H9 (cell line): ENCODE measurements at places on chromosomes 2 and 18. TPM values are rescaled to one million over a fixed set of nuclear protein-coding genes. Genes with fewer than 3 reads are reported as not detected.

GRCh38 chr2:47935071-47935470 lies 28.8 kb upstream of the FBXO11 start:
- no peak for DNase-seq

DNA sequence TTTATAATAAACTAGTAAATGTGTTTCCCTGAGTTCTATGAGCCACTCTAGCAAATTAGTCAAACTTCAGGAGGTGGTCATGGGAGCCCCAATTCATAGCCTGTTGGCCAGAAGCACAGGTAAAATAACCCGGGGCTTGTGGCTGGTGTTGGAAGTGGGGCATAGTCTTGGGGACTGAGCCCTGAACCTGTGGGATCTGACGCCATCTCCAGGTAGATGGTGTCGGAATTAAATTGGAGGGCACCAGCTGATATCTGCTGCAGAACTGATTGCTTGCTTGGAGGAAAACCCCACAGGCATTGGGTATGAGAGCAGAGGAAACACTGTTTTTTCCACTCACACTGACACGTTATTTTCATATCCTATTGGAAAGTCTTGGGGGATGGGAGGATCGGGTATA lies 14.1 kb downstream of the NMS start:
- DNase-seq = no peak

DNA sequence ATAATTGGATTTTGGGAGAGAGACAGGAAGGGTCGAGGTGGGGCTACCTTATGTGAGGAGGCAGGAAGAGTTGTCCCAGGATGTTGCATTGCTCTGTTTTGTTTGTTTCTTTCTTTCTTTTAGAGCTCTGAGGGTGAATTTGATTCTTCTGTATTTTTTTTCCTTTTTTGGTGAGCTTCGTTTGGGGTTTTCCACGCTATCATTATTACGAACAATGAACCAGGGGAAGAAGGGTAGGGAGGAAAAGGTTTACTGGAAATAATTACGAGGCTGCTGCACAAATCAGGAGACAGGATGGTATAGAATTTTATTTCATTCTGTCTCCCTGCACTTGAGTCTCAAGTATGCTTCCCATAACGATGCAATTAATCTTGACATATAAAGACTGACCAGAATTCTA lies 51.4 kb upstream of the ZNF516 start:
- no peak for DNase-seq

- no peak for DNase-seq
Measured at GRCh38 chr2:152363936-152364335, 29.0 kb downstream of the FMNL2 start.

- no peak for DNase-seq
Measured at GRCh38 chr2:226818930-226819329, 16.9 kb upstream of the RHBDD1 start.

DNA sequence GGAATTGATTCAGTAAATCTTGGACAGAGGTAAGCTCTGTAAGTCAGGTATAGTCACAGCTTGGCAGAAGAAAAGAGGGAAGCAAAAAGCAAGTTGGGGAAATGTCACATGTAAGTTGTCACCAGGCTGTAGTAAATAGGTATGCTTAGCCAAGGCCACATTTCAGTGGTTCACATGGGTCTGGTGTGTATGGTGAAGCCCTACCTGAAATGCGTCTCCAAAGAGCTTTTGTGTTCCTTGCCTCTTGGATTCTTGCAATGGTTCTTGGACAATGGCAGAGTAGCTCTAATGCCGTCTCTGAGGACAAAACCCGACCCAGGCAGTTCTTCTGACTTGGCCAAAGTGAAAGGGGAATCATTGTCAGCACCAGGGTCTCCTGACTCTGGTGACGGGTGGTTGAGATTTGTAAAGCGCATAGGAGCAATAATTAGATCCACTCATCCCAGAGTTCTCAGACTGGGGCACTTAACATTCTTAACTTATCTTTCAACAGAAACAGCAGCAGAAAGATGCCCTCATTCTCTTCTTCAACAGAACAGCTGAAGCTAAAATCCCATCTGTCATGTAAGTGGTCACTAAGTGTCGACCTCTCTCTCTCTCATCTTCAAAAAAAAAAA lies 34.4 kb upstream of the RPL37A start:
- DNase-seq = no peak

DNA sequence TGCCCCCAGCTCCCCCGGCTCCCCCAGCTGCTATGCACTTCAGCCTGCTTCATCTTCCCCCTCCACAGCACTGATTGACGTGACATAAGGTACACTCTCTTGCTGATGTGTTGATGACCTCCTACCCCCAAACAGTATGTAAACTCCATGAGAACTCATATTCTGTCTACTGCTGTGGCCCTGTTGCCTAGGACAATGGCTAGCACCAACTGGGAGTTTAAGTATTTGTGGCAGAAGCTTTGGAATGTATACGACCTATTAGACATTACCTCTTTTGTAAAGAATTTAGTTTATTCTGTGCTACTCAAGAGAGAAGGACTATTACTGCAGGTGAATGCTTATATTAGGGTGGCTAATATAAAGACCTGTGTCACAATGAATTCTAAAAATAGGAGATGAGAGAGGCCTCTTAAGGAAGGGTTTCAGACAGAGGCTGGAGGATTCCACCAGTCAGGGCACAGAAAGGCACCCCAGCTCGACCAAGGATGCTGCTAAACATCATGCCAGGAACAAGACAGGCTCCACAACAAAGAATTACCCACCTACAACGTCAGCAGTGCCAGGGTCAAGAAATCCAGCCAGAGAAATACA lies 60.6 kb downstream of the CABYR start:
- DNase-seq = no peak

- peak; percentile 24 for DNase-seq
Measured at GRCh38 chr18:79927607-79928562, 23.6 kb downstream of the SLC66A2 start.

DNA sequence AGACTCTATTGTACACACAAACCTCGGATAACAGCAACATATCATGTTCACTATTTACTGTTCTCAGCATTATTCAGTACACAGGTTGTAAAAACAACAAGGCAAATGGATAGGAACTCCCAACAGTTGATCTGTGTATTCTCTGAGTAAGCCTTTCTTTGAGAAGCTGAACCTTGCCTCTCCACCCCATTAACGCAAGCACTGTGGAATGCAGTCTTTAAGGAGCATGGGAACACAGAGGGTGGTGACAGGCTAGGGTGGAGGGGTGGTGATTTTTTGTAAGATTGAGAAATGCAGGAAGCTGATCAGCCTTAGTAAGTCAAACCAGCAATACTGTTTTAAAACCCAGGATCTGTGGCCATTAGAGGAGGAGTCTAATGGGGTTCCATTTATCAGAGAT lies 19.6 kb upstream of the SERPINB11 start:
- peak; percentile 39 for DNase-seq

GRCh38 chr2:179882851-179883806 lies 21.7 kb upstream of the ZNF385B start:
- DNase-seq = no peak

DNA sequence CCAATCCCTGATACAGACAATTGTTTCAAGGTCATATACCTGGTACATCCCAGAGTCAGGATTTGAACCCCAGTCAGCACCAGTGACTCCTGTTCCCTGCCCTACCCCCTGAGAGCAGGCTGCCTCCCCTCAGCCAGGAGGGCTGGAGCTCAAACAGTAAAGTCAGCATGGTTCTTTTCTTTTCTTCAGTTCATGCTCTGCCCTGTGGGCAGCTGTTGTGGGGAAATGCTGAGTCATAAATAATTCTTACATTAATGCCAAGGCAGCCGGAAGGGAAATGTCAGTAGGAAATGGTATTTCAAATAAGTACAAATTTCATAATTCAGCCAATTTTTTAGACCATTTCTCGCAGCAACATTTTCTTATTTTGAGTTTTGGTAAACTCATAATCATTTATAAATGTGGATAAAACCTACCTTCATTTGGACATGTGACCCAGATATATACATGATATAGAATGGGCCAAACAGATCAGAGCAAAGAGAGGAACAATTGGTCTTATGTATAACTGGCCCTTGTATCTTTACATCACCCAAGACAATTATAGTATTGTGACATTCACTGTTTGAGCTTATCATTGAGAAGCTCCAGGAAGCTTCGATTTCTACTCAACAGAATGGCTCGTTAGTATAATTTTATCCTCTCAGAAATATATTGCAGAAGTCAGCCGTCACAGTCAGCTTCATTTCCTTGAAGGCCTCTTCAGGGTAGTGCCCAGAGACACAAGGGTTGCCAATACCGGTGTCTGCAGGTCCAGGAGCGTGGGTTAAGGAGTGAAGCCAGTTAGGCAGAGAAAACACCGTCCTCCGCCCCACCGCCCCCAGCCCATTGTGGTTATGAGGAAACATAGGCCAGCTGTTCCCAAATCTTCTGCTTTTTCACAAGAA lies 28.0 kb upstream of the SCYGR1 start:
- no peak for DNase-seq

Gene FLACC1
- total RNA-seq = 0.42 TPM in 1 of 2 replicates, not detected in the other
